ENCODE measurements at places on chromosomes 5 and 9.
A peak's percentile ranks its signal among the peaks of the same experiment; 100 is the strongest.

- peak overlapping the region; percentile 81 for H3K4me3 ChIP-seq
- peaks cover 20% of the 10 kb centered on the region for H3K36me3 ChIP-seq
- H3K4me1 ChIP-seq: peaks cover 15% of the 10 kb centered on the region
- H3K27ac ChIP-seq: peak overlapping the region; percentile 100
- DNase-seq: no peak
- H3K27me3 ChIP-seq: no peaks in the 10 kb centered on the region
These were observed 554 bp downstream of the RPS23 start for GRCh38 chr5:82277613-82277986.

DNA sequence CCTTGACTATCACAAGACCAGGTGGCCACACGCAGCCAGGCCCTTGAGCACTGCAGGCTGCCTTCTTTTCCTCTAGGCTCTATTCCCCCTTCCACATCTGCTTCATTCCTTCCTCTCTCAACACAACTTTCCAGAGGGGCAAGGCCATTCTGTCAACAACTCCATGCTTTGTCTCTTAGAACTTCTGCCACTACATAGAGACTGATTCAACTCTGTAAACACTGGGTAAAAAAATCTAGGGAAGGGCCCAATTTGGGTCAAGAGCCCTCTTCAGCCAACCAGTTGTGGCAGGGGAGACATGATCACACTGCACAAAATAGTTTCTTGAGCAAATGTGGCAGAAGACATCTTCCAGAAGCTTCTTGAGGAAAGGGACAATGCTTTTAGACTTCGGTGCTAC is 55.6 kb downstream of the ATPSCKMT start:
- no peaks in the 10 kb centered on the region for H3K4me1 ChIP-seq
- no peaks in the 10 kb centered on the region for H3K36me3 ChIP-seq
- no peak for DNase-seq
- H3K4me3 ChIP-seq: no peak overlapping the region
- no peaks in the 10 kb centered on the region for H3K27me3 ChIP-seq
- no peak overlapping the region for H3K27ac ChIP-seq

DNA sequence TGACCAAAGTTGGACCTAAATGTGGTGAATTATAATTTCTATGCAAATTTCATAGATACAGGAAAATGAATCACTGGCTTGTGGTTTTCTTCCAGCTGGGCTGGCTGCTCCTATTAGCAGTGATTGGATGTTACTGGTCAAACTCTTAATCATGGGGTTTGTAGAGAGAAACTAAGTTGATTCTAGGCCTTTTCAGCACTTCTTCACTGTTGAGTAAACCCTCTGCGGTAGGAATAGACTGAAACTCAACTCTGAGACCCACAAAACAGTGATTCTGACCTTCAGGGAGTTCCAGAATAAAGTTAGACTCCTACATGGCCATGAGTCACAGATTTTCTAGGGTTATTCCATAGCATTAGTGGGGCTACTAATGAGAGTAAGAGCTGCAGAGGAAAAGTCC is 47.9 kb upstream of the FKTN start:
- peaks cover 1% of the 10 kb centered on the region for H3K4me1 ChIP-seq
- no peak overlapping the region for H3K4me3 ChIP-seq
- H3K27ac ChIP-seq: no peak overlapping the region

GRCh38 chr9:106859957-106860720 is 2.8 kb upstream of the ZNF462 start:
- peaks cover 29% of the 10 kb centered on the region for H3K4me1 ChIP-seq
- peak overlapping the region; percentile 98 for H3K4me3 ChIP-seq
- DNase-seq: peak; percentile 39
- peaks cover 21% of the 10 kb centered on the region for H3K27me3 ChIP-seq
- H3K27ac ChIP-seq: peak overlapping the region; percentile 91
- no peaks in the 10 kb centered on the region for H3K36me3 ChIP-seq
